ENCODE measurements at places on chromosomes 4 and X.

DNA sequence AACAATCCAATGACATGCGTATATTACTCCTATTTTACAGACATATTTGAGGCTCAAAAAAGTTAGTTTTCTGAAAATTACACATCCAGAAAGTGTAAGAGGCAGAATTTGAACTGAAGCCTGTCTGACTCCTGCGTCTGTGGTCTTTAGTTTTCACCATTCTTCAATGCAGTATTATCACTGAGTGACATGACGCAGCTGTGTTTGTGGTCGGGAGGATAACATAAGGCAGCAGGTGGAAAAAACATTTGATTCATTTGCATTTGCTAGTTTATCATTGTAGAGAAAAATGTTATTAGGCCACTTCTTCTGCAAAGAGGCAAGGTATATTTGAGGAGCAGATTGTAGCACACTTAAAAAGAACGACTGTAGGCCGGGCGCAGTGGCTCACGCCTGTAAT, 186.7 kb downstream of the TENM3 start:
- no peak for DNase-seq

- no peak for DNase-seq
Observed at GRCh38 chrX:150084496-150085229, 146.4 kb upstream of the EOLA2 start.

- DNase-seq = no peak
Observed at GRCh38 chrX:153969125-153969903, 2.3 kb downstream of the HCFC1 start.

DNA sequence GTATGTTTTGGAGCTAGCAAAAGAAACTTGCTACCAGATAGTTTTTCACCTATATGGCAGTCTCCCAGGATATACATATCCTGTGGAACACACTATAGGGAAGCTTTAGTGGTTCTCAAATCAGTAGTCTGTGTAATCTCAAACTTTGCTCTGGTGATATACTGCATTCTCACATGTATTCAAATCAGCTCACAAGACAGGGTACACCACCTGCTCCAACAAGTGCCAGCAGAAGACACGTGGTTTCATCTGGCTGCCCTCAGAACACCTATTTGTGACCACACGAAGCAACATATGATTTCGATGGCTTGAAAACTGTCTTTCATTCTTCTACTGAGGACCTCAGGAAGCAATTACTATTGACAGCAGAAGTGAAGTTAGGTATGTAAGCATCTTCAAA, 37.7 kb downstream of the BCLAF3 start:
- DNase-seq = no peak

DNA sequence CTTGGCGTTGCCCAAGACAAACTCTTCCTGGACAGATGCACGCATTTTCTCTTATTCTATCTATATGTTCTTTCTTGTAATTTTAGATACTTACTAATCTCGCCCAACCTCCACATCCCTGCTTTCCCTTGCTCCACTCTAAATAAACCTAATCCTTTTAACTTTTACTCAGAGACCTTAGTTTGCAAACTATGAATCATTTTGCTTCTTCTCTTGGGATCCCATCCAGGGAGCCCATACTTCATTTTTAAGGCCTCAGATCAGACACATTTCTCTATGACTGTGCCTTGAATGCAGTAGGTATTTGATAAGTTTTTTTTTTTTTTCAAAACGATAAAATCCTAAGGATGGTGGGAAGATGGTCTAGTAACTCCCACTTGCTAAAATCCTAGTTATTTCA, 353.8 kb upstream of the HAND2 start:
- DNase-seq = no peak

GRCh38 chr4:22072240-22072639, 123.7 kb upstream of the KCNIP4 start:
- DNase-seq = no peak

DNA sequence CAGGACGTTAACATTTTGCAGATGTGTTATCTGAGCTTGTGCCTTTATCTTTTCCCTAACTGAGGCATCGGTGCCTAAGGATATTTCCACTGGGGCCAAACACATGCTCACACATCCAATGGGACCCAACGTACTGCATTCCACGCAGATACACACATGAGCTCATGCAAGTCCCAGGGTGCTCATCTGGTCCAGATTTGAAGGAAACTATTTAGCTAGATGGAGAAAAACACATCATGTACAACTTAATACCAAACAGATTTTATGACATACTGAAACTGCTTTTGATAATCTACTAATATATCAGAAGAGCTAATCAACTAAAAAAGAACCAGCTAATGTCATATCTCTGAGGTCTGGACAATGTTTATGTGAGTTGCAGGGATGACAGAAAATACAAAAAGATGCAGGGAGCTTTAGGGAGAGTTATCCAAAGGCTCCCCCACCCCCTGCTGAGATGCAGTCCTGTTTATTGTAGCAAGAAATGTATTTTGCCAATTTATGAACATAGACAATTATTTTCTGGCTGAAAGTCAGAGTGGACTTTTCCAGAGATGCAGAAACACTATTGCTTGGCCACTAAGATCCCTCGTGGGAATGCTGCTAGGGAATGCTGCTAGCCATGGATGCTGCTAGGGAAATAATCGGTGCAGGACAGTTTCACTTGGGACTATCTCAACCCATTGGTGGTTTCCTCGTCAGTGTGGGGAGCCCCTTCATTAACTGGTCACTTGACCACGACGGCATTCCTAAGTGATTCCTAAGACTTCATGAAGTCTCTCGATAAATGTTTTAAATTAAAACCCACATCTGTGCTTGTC, 172.8 kb downstream of the SMIM20 start:
- no peak for DNase-seq

DNA sequence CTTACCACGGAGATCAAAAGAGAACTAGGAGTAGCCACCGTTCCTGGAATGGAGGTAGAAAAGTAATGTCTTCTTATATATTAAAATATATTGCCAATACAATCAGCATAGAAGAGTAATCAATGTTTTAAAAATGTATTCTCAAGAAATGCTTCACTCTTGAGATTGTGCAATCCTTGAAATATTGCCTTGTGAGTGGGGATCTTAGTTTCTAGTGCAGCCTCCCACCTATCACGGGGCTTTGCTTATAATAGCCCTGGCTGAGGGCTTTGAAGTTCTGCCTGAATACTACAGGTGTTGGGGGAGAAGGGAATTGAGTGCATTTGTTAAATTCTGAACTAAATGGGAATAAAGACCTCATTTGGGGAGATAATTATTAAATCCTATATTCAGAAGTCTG, 55.5 kb downstream of the VGLL1 start:
- DNase-seq = no peak

DNA sequence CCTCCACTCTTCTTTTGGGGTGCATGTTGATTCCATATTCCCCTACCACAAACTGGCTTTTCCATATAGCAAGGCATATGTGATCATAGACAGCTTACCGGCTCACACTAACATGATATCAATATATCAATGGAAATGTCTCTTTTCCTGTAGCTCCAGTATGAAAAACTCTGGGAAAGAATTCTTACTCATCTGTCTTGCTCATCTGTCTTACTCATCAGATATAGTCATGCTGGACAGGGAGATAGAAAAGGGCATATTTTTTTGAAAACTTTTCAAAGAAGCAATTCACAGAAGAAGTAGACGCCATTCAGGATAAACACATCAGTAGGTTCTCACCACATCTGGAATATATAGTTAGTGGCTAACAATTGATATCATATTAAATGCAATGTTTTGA, 794.7 kb downstream of the RAB28 start:
- DNase-seq = no peak

GRCh38 chrX:143082537-143082936, 56.8 kb downstream of the SPANXN4 start:
- no peak for DNase-seq

DNA sequence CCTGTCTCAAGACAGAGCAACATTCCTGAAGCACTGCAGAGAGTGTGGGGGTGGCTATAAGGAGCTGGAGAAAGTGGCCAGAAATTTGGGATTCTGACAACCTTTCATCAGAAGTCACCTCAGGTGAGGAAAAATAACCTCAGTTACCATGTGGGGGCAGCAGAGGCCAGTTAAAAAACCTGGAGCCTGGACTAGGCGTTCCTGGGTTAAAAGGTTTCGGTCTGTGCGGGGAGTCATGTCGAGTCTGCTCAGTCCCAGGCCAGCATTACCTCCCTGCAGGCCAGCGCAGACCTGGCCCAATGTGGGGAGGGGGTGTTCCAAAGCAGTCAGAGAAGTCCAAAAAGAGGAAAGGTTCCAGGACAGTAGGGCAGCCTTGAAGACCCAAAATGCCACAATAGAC, 10.9 kb upstream of the NALF2 start:
- no peak for DNase-seq

All from NCI-H1105 treated with DMSO at 0.1 percent for 48 hours (cell line).